ENCODE measurements at places on chromosomes 3 and 15. TPM values are rescaled to one million over a fixed set of nuclear protein-coding genes. Genes with fewer than 3 reads are reported as not detected.

OXTR gene
- total RNA-seq, result 1.4 TPM

IQCH gene
- total RNA-seq, result 9.3 TPM

PLS1 gene
- 11.1 TPM for total RNA-seq

TUSC7 gene
- not detected for total RNA-seq

IL16 gene
- 7.1 TPM for total RNA-seq

MESP1 gene
- 1.2 TPM for total RNA-seq

TMEM108 gene
- 16.1 TPM for total RNA-seq

SLC27A2 gene
- total RNA-seq, result 10.4 TPM
